ENCODE measurements at places on chromosomes 1 and 21. TPM values are rescaled to one million over a fixed set of nuclear protein-coding genes. Genes with fewer than 3 reads are reported as not detected.

- no peak for DNase-seq
These were observed 95.2 kb downstream of the KIF14 start for GRCh38 chr1:200525090-200525987.

DNA sequence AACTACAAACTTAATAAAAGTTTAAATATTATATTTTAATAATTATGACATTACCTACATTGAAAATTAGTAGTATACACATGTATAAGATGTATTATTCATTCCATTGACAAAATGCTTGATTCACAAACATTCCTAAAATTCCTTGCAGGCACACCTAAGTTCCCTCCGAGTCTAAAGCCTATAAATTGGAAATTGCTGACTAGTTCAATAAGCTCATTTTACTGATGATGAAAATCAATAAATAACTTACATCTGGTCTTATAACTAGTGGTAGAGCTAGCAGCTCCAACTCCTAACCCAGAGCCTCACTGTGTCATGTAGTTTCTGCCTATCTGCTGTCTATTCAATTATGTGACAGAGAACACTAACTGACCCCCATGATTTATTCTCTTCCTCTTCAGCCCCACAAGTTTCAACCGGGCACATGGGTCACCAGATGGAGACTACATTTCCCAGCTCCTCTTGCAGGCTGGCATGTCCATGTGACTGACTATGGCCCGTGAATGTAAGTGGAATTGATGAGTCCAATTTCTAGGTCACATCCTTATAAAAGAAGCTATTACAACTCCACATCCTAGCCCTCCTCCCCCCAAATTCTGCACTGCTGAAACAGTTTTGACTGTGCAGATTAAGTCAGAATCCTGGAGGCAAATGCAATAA, 29.6 kb upstream of the LRRC8D start:
- DNase-seq = no peak

GRCh38 chr1:234608911-234609690, 877 bp downstream of the IRF2BP2 start:
- DNase-seq = no peak

- no peak for DNase-seq
These were observed 16.0 kb upstream of the GBP1 start for GRCh38 chr1:89081005-89081404.

GRCh38 chr21:46065914-46066551, 31.9 kb upstream of the COL6A2 start:
- no peak for DNase-seq

- no peak for DNase-seq
These were observed 39.5 kb upstream of the SGIP1 start for GRCh38 chr1:66494482-66494881.

GRCh38 chr1:58505286-58505685, 41.2 kb downstream of the OMA1 start:
- DNase-seq = no peak

GRCh38 chr1:223374064-223374610, 10.2 kb upstream of the SUSD4 start:
- no peak for DNase-seq

MRAP gene
- not detected for total RNA-seq

GRCh38 chr21:41425954-41426675, at the start of gene MX1:
Gene MX1 (plus strand): TSS chr21:41426239. CDS start chr21:41432071, 5,832 bp downstream.
- no peak for DNase-seq

SIM2 gene
- total RNA-seq = not detected

DNA sequence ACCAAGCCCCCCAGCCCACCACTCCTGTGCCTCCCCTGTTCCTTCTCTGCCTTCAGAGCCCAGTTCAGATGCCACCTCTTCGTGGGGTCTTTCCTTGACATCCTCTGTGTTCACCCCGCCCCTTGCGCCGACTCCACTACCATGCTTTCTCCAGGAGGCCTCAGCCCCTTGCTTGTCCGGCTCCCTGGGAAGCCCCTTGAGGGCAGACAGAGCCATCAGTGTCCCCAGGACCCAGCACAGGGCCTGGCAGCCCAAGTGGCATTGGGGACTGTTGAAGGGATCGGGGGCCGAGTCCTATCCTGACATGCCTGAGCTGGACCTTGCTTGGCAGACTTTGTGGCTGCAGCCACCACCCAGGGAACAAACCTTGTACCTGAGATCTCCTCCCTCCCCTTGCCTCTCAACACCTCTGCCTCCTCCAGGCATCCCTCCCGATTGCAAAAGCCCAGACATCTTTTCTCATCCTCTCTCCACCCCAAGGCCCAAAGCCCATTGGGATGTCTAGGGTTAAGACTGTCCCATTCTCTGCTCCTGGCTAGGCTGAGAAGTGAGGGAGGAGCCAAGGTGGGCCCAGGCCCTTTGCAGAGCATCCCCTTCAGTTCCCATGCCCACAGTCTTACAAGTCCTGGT, 3.4 kb downstream of the CLDN19 start:
- DNase-seq = no peak

- DNase-seq = no peak
These were observed 32.5 kb upstream of the LMO4 start for GRCh38 chr1:87296206-87296605.

- no peak for DNase-seq
These were observed 42.6 kb upstream of the RALGPS2 start for GRCh38 chr1:178682429-178682828.

- DNase-seq = no peak
These were observed 107.9 kb downstream of the LMO4 start for GRCh38 chr1:87436534-87436933.

DNA sequence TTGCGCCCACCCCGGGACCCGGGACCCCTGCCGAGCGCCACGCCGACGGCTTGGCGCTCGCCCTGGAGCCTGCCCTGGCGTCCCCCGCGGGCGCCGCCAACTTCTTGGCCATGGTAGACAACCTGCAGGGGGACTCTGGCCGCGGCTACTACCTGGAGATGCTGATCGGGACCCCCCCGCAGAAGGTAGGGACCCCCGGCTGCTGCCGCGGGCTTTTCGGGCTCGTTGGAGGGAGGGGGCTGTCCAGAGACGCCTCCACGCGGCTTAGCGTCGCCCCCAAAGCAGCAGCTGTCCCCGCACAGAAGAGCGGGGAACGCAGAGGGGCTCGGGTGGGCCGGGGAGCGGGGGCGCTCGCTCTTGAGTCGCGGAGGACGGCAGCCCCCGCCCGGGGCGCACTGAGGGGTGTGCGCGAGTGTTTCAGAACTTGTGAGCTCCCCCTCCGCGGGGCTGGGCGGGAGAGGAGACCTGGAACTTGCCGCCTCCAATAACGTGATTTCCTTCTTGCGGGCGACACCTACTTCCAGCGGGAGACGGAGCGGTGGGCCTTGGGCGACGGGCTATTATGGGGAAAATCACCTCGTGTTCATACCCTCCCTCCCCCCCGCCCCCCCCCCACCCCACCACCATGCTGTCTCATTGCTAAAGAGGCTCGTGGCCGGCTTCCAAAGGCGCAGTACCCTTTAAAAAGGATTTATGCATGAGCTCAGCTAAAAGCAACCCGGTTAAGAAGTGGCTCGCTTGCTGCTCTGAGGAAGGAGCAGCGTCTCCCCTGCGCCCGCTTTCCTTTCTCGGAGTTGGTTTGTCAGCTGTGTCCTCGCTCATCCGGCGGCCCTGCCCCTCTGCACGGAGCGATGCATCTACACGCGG, 664 bp downstream of the BACE2 start:
- DNase-seq = peak; percentile 37

RAB25 gene
- not detected for total RNA-seq

DNA sequence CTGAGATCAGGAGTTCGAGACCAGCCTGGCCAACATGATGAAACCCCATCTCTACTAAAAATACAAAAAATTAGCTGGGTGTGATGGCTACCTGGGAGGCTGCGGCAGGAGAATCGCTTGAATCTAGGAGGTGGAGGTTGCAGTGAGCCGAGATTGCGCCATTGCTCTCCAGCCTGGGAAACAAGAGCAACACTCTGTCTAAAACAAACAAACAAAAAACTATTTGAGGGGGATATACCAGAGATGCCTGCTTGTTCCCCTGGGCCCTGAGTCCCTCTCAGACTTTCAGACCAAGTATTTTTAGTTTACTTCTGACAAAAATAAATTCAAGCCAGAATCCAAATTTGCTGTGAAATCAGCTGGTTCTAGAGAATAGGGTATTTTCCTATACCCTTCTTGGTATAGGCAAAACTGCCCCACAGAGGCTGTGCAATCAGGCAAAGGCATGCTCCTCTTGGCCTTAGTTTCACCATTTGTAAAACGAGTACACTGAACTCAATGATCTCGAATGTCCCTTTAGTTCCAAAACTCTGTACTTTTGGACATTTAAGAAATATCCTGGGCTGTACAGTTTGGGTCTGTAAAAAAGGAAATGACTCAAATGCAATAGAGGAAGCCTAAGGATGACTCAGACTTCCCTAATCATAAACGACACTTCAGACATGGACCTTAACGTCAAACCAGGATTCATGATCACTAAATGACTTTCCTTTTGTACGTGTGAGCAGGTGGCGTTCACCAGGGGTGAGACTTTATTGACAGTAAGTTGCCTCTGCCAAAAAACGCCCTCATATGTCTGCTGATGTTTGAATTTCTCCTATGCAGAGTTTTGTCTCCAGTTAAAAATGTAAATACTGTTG, 16.1 kb downstream of the ENSA start:
- no peak for DNase-seq

GREM2 gene
- total RNA-seq = 1.7 TPM

DFFA gene
- total RNA-seq = 54.0 TPM

GRCh38 chr1:160081261-160081936, at the start of gene KCNJ9:
Gene KCNJ9 (plus strand): TSS chr1:160081538. CDS start chr1:160084031, 2,493 bp downstream.
- no peak for DNase-seq

DNA sequence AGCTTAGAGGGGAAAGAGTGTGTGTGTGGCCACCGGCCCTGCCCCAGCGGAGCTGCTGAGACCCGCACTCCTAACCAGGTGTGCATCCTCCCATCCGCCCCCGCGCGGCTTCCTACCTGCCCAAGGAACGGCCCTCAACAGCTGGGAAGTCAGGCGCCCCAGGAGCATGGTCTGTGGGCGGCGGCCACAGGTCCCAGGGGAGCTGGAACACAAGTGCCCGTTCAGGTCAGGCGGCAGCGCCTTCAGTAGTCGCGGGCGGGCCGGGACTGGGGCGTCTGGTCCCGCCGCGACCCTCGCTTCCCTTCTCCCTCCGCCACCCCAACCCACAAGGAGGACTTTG, 448 bp downstream of the AURKAIP1 start:
- DNase-seq = no peak

GRCh38 chr1:212977781-212978645, 27.7 kb downstream of the VASH2 start:
- DNase-seq = no peak

GBP7 gene
- not detected for total RNA-seq

DNA sequence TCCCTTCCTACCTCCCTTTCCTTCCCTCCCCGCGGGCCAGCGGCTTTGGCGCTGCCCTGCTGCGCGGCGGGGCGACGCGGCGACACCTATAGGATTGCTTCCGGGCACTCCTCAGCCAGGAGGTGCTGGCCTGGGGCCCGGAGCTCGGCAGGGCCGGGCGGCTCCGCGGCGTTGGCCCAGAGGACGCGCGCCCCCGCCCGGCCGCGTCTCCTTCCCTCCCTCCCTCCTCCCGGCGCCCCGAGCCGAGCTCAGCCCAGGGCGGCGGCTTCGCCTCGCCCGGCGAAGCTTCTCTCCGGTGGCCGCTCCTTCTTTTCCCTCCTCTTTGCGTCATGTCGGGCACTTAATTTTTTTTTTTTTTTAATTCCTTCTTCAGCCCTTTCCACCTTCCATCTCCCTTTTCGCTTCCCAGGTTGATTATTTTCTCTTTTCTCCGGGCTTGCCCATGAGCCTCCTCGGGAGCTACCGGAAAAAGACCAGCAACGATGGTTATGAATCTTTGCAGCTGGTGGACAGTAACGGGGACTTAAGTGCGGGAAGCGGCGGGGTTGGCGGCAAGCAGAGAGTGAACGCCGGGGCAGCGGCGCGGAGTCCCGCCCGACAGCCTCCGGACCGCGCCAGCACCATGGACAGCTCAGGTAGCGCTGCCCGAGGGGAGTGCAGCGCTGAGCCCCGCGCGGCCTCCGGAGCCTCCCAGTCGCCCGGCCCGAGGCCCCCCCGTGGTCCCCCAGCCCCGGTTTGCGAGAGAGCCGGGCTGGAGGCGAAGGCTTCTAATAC, at the start of gene DNAJC6:
Gene DNAJC6 (plus strand): TSS at position 240 of the 774 bp plus-strand sequence. CDS start 203 bp downstream, at position 443.
- peak; percentile 80 for DNase-seq

ASCL5 gene
- total RNA-seq = not detected

CHODL gene
- total RNA-seq = 0.96 TPM

GRCh38 chr1:75616436-75617433, 5.8 kb upstream of the SLC44A5 start:
- DNase-seq = peak; percentile 5

GRCh38 chr1:200666309-200666708, 3.4 kb downstream of the DDX59 start:
- DNase-seq = no peak

AADACL4 gene
- not detected for total RNA-seq

GRCh38 chr1:25066256-25066655, 136.2 kb upstream of the RUNX3 start:
- DNase-seq = no peak

- no peak for DNase-seq
These were observed 59.2 kb upstream of the SSBP3 start for GRCh38 chr1:54465351-54465811.

DNA sequence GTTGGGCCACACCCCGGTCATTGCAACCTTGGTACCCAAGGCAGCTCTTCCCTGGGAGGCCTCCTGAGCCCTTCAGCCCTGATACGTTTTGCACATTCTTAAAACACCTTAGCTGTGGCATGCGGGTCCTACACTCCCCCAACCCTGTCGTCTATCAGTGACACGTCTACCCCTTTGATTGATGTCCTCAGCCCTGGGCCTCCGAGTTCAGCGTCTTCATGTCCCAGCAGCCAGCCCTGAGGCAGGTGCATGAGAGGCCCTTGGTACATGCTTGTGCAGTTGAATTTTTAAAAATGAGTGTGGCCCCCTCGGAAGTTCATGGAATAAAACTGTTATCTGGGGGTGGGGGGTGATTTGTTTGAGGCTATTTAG, 38.9 kb upstream of the ADARB1 start:
- DNase-seq = no peak

- DNase-seq = no peak
These were observed 96.7 kb upstream of the GADD45A start for GRCh38 chr1:67588178-67588855.

GRCh38 chr1:234102583-234102982, 198.1 kb downstream of the SLC35F3 start:
- no peak for DNase-seq

- no peak for DNase-seq
These were observed 62.7 kb downstream of the SDC3 start for GRCh38 chr1:30845904-30846290.

OPTC gene
- total RNA-seq = not detected

TDRD5 gene
- not detected for total RNA-seq

GRCh38 chr1:165883056-165883455, 55.6 kb downstream of the UCK2 start:
- DNase-seq = no peak
